ENCODE measurements at places on chromosomes 1 and 21.
A peak's percentile ranks its signal among the peaks of the same experiment; 100 is the strongest.

DNA sequence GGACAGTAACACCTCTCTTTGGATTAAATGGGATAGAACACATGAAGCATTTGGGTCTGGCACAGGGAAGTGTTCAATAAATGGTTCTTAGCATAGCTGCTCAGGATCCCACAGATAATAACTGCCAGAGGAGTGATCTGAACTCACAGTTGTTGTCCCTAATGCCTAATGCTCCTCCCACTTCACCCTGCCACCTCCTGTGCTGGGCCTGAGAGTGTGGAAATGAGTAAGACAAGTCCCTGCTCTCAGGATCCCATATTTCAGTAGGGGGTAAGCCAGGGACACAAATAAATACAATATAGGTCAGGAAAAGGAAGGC lies 19.9 kb upstream of the FOXO6 start:
- no peak for DNase-seq

- DNase-seq: no peak
Observed at GRCh38 chr1:21724098-21724497, 54.9 kb upstream of the RAP1GAP start.

- no peak for DNase-seq
Observed at GRCh38 chr1:46068525-46068924, 63.9 kb downstream of the PIK3R3 start.

DNA sequence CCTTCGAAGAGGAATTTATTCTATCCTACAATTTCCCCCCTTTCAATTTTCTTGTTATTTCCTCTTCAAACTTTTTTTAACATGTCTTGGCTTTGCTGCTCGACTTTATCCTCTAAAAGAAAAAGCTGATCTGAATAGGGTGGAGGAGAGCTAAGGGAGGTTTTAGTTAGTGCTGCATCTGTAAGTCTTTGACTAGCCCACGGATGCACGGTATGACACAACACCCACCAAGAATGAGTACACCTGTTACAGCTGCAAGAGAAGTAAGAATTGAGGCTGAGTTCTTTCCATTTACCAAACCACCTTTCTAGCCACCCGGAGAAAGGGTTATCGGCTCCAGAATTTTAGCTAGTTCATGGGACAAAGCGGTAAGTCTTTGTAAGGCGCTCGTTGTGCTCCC lies 23.8 kb downstream of the SCCPDH start:
- DNase-seq: no peak

DNA sequence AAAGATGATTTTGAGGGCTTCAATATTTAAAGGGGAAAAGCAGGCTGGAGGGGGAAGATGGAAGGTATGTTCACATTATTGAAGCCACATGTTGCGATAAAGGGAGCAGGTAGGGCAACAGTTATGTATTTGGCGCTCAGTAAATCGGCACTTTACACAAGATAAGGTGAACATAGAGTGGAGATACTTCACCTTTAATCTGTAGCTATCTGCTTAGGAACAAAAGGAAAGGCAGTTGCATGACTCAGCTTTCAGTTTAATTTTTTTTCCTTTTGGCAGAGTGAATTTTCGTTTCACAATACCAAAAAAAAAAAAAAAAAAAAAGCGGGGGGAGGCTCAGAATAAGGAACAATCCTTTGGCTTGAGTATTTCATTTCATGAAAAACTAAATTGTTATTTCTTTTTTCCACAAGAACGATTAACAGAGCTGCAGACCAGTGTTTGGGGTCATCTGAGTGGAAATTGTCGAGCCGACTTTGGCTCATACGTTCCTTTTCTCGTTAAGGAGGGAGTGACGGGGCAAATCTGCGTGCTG lies 1.1 kb upstream of the COQ8A start:
- peak; percentile 32 for DNase-seq

DNA sequence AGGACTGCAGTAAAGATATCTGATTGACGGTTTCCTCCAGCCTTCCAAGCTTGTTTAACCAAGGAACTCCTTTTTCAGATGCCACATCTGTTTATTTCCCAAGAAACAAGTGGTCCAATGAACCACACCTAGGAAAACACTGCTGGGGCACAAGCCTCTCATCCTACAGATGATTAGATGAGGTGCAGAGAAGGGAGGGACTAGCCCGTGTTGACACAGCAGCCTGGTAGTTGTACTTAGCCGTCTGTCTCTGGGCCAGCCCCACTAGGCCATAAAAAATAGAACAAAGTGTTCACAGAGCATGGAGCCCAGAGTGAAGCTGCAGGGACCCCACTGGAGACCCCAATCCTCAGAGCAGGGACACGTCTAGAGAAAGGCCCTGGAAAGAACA lies 32.1 kb downstream of the LRP8 start:
- no peak for DNase-seq

DNA sequence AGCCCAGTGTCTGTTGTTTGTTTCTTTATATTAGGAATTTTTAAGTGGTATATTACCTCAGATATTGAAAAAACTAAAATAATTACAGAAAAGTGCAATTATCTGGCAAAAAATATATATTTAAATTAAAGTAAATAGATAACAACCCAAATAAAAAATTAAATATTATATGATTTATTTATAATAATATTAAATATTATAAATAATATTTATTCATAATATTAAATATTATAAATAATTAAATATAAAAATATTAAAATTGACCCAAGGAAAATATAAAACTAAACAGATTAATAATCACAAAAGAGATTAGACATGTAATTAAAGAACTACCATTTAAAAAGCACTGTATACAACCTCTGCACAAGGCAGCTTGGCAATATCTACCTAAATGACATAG lies 331.9 kb upstream of the POGK start:
- no peak for DNase-seq

DNA sequence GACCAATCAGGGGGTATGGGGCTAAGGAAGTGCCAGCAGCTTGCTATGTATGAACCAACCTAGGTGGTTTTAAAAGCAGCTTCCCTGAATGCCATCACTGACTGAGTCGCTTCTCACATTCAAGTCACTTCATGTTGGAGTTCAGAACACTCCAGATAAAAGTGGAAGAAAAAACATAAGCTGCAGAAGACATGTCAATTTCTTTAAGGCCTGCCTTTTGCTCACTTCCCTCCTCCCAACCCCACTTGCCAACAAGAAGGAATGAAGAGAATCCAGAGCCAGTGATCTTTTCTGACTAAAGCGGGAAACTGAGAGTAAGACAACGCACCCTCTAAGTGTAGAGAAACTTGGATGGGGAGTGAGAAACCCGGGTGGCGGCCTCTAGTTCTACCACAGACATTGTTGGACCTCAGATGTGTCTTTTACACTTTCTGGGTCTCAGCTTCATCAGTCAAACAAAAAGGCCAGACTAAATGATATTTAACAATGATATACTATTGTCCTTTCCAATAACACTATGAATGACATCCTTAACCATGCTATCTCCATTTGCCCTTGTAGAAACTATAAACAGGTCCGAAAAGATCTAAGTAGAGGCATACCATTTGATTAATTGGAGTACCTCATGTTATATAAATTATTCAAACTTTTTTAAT lies 54.1 kb downstream of the LUZP1 start:
- no peak for DNase-seq

GRCh38 chr1:67500413-67500959 lies 70.3 kb upstream of the SERBP1 start:
- peak; percentile 36 for DNase-seq

- peak; percentile 47 for DNase-seq
Observed at GRCh38 chr1:11307852-11308251, 34.9 kb downstream of the UBIAD1 start.

DNA sequence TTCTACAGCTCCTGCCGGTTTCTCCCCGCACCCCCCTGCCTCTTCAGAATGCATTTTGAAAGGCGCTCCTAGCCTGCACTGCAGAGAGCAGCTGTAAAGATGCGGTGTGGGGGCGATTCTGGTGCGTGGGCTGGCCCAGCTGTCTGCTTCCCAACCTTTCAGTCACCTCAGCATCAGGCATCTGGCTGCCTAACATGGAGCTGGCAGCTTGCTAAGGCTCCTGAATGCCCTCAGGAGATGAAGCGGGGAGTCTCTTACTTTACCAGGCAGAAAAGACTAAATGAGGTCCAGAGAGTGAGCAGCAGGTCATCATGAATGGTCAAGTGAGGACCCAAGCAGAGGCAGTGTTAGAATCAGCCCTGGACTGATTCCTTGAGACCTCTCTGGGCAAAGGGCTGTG lies 8.7 kb downstream of the IER5 start:
- DNase-seq: no peak

GRCh38 chr1:44484155-44484688 lies 79.2 kb downstream of the RNF220 start:
- DNase-seq: peak; percentile 73

- peak; percentile 68 for DNase-seq
Observed at GRCh38 chr1:201742955-201743805, 85.8 kb upstream of the IPO9 start.

DNA sequence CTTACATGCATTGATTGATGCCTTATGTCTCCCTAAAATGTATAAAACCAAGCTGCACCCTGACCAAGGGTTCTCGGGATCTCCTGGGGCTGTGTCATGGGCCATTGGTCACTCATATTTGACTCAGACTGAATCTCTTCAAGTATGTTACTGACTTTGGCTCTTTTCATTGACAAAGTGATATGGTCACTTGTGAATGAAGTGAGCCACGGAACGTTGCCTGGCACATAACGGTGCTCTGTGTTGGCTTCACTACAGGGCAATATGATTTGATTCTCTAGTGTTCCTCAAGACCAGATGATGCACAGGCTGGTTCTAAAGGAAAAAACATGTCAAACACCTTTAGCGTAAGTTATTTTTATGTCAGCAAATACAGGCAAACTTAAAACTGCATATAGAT lies 11.4 kb upstream of the IL10RB start:
- no peak for DNase-seq

GRCh38 chr21:34992736-34993398 lies 56.2 kb downstream of the RUNX1 start:
- DNase-seq: peak; percentile 83

DNA sequence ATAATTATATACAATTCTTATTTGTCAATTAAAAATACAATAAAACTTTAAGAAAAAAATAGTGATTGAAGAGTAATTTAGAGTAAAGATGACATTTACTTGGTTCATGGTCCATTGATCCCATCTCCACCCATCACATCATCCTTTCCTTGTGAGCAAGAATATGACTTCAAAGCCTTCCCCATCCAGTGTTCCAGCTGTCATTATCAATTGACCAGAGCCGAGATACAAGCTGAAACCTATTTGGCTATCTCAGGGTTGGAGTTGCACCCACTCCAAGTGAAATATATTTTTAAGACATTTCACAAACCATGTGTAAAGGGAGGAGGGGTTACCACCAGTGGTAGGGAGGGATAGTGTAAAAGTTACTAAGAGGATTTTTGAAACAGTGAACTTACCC lies 428.9 kb upstream of the C1orf87 start:
- DNase-seq: no peak

GRCh38 chr1:11484321-11484655 lies 5.3 kb downstream of the DISP3 start:
- DNase-seq: no peak

DNA sequence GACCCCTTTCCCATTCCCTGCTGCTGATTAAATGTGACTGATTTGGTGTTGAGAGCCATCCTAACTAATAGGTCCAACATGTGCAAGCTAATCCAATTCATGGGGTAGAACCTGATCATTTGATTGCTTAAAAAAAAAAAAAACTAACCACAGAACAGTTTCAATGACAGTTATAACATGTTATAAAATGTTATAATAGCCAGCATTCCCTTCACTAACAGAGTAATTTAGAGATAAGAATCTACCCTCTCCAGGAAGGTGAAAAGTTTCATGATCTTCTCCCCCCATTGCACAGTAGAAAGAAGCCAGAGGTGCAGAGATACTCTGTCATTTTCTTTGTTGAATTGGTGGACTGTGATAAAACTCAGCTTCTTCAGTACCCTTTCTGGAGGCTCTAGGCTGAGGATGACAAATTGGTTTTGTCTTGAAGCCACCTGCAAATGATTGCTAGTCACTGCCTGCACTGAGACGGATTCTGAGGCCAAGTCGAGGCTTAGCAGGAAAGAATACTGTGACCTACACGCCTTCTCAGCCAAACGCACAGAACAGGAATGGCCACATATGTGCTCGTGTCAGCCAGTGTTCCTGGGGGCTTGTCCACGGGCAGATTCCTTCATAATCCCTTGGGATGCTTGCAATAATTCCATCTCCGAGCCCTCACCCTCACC lies 215.7 kb upstream of the IRF2BP2 start:
- no peak for DNase-seq

DNA sequence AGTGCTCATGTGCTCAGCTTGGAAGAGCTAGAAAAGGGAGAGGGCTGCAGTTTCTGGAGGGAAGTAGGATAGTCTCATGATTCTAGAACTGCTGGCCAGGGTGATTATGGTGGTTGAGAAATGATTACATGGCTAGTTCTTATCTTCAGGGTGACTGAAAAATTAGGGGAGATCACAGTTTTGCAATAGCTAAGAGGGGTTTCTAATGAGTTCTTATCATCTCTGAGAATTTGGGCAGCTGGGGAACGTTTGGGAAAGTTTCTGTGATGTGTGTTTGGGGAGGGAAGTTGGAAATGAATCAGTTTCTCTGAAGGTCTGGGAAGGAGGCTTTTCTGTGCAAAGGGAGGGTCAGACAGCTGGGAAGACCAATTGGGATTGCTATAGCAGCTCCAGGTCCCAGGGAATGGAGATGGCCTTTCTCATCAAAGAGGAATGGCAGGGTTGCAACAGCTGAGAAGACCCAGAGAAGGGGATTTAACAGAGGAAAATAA lies 7.6 kb upstream of the RHOU start:
- no peak for DNase-seq

DNA sequence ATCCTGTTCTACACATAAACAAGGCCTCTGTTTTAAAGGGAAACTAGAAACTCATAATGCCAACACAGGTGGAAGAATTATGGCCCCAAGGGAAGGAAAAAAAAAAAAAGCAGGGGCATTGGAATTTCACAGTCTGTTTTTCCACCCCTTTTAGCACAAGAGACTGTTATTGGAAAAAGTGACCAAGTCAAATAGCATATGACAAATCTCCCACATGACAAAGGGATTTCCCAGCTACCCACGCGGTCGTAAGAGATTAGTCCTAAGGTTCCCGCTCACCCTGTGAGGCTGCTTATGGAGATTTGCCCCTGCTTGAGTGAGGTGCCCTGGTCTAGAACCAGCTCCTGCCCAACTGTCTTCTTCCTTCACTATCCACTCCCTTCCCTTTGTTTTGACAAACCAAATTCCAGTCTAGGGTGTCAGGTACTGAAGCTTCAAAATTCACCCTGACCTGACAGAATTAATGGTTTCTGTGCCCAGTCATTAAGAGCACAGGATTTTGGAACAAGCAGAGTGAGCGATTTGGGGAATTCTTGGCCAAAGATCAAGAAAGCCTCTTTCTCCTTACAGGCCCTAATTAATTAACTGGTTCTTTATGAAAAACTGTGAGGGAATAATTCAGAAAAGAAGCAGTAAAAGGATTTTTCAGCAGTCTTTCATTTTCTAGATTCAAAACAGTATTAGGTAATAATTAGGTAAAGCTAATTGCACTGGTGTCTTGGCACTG lies 107.3 kb downstream of the NMNAT2 start:
- peak; percentile 49 for DNase-seq
